ENCODE measurements at places on chromosomes 5 and 9.

- no peak for DNase-seq
Measured at GRCh38 chr5:10337986-10338385, 15.5 kb upstream of the MARCHF6 start.

DNA sequence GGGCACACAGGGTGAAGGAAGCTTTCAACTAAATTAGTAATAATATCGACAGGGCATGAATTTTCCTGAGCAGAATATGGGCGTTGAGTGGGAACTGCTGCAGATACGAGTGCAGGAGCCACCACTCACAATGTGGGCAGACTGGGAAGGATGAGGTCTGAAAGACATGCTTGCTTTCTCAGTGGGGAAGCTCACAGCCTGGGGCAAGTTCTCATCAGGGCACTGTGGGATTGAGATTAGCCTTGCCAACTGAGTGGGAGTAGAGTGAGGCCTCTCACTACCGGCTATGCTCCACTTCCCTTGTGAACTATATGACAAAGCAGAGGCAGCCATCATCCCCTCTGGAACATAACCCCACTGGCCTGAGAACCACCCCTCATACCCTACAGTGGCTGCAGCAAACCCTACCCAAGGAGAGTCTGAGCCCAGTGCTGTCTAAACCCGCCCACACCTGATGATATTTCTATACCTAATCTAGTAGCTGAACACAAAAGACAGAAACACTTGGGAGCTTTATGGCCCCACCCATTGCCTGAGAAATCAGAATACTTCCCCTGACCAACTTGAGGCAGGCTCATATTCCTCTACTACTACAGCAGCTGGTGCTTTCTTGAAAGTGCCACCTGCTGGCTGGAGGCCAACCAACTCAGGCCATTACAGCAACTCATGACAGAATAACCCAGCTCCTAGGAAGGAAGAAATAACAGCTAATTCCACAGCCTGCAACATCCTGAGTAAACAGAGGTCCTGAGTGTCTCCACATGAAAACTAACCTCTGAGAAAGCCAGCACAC is 173.7 kb upstream of the SPEF2 start:
- DNase-seq = no peak

DNA sequence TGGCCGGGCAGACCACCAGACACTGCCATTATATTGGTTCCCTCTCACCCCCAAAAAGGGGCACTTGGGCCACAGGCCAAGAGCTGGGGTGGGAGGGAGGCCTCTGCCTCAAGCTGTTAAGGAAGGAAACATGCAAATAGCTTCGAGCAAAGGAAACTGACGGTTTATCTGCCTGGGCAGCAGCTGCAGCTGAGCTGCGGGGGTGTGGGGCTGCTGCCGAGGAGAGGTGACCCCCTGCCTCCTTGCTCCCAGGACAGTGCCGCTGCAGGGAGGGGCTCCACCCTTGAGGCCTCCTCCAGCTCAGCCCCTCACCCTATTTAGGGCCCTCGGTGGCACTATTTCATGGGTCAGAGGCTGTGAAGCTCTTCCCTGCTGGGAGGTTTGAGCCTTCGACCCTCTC is 789 bp downstream of the DOK3 start:
- no peak for DNase-seq

DNA sequence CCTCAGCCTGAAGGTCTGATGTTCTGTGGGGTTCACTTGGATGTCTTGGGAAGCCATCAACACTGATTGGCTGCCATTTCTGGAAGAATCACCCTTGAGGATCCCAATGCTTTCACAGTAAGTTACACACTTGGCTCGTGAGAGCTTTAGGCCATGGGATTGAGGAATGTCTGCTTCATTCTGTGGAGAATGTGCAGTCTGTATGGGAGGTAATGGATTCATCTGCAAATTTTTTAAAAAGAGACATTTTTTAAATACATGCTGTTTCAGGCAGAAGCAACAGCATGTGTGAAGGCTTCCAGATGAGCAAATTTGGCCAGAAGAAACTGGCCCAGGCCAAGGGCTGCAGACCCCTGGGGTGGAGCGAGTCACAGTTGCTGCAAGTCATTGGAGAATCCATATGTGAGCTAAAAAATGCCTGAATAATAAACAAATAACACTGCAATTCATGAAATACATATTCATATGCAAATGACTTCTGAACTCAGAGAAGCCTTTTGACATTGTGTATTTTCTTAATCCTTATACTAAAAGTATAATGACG is 146.3 kb upstream of the RASEF start:
- DNase-seq = no peak

GRCh38 chr5:167840527-167841130 is 450.8 kb upstream of the WWC1 start:
- DNase-seq = no peak

DNA sequence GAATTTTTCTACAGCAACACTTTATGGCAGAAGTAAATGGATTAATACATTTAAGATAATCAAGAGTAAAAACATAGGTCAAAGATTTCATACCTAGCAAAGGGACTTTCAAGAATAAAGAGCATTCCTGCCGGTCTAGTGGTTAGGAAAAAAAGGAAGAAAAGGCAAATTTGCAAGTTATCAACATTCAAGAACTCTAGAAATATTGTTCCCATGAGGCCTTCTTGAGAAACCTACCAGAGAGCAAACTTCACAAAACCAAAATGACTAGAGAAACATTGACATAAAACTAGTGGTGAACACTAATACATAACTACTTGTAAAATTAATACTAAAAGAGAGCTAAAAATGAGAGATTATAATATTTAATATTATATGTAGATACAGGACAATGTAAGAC is 320.2 kb upstream of the RGMB start:
- DNase-seq = no peak

- no peak for DNase-seq
Measured at GRCh38 chr9:124047251-124047672, 35.7 kb downstream of the LHX2 start.

DNA sequence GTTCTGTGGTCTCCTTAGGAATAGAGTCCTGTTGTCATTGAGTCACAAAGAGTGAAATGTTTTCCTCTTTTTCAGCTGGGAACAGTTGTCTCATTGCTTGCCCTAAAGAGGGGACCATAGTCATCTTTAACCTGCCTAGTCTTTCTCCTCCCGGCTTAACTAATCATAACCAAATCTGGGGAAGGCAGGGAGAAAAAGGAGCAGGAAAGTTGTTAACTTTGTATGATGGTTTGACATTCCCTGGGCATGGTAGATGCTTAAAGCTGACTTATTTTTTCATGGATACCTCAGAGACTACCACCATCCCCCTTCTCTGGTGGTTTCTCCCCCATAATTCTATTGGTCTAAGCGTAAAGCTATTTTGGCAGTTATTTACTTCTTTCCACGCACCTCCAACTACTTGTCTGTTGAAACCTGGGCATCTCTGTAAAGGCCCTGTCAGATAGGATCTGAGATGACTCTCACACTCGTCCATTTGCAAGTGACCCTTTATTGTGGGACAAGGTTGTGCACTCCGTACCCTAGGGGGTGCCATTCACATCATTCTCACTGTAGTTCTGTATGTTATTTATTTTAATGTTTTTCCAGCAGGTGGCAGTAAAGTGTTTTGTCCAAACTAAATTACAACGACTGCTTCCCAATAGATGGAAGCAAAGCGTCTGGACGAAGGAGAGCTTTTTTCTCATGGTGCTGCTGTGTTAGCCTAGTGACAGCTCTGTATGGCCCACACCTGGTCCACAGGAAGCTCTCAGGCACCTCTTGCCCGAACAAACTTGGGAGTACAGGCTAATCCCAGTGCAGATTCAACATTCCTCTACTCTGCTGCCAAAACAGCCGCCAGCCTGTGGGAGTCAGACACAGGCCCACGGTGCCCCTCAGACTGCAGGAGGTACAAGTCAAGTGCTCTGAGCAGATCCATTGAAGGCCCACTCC is 3.0 kb upstream of the FAM13B start:
- peak; percentile 44 for DNase-seq

DNA sequence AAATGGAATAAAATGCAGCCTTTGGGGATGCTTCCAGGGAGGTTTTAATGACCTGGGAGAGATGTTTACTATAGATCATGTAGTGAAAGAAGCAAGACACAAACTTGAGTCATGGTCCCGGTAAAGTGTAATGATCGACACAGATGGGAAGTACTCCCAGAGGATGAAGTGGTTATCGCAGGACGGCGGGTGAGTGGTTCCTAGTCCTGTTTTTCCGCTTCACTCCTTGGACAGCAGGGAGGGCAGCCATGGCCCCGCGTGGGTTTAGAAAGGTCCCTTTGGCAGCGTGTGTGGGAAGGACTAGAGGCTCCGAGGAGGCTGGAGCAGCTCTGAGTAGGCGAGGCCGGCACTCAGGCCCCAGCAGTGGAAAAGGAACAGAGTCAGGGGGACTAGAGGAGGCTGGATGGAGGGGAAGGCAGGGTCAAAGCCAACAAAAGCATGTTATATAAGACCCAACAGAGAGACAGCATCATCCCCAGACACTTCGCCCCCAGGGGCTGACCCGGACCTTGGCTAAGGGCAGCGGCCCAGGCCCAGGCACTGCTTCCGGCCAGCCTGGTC is 49.2 kb upstream of the STXBP1 start:
- no peak for DNase-seq

DNA sequence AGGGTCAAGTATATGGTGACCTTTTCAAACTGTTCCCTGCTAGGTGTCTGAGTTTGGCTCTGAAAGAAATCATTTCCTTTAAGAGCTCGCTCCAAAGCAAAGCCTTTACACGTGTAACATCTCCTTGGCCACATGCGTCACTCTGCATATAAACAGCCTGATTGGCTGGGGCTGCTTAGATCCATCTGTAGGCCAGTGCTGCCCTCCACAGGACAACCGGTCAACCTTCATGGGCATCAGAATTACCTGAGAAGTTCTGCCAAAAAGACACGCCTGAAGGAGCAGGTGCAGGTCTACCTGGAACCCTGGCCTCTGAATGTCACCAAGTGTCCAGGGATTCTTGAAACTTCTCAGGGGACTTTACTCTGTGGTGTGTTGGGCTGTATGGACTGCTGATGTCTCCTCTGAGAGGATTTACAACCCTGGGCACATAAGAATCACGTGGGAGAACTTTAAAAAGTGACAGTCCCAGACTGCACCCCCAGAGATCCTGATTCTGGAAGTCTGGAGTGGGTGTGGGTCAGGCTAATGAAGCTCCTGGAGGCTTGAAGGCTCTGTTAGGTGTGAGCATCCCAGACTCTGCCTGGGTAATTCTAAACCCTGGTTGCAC is 497.6 kb downstream of the GADD45G start:
- peak; percentile 68 for DNase-seq

- no peak for DNase-seq
Measured at GRCh38 chr9:136707849-136708517, 4.4 kb upstream of the DIPK1B start.

- no peak for DNase-seq
Measured at GRCh38 chr5:38069360-38069759, 189.0 kb upstream of the EGFLAM start.

DNA sequence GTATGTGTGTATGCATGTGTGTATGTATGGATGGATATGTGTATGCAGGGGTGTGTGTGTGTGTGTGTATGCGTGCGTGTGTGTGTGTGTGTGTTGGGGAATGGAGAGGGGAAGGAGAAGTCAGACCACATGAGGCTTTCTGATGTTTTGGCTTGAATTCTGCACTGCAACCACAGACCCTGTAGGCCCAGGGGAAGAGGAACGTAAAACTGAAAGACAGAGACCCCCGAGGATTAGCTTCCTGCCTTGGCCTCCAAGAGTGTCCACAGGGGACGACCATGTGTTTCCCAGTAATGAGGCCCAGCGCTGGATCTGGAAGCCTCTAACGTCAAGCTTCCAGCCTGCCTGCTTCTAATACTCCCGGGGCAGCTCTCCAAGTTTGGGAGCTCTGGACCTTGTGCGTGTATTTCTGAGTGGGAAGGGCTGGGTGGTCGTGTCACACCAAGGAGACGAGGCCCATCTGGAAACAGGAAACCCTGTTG is 5.8 kb downstream of the DCANP1 start:
- no peak for DNase-seq

DNA sequence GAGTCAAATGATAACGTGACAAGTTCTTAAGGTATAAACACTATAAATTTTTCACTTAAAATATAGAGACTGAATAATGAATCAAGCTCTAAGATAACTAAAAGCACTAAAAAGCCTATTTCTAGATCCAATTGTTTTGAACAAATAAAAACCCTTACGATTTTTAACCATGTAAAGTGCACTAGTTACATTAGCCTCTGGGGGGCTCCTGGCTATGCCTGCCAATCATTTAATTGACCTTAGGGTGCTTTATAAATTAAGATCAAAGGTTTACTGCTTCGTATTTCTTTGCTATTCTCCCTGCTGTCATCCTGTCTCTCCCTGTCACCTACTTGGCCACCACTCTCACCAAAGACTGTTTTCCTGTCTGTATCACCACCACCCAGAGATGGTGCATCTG is 133.4 kb downstream of the ESM1 start:
- no peak for DNase-seq

GRCh38 chr9:109083813-109084405 is 35.8 kb downstream of the TMEM245 start:
- DNase-seq = no peak

DNA sequence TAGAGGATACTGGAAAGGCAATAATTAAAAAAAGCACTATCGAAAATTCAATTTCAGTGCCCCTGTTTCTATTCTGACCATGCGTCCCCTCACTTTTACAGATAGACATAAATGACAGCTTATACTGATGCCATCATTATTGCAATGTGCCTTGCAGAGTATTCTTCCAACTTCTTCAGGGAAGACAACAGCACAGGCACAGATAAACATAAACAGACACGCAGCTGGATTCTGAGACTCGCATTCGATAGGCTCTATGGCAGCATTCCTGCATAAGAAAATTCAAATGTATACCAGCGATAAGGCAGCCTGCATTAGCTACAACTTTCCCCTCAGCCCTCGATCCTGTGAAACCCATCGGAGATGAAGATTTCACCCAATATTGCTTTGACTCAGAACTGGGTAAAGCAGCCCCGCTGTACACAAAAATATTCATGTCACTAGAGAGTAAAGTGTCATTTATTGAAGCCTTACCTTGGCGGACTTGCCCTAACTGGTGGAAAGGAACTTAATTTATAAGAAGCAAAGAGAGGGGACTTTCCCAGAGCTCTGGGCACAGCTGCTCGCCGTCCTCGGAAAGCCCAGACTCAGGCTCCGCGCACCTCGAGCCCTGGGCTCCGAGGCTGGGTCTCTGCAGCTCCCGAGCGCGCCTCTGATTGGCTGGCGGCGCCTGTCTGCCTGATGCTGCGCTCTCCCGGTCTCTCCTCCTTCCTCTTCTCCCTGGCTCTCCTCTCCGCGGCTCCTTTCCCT is at the start of gene CDH18:
CDH18 (minus strand) TSS at position 589 of the 750 bp plus-strand sequence. CDS start 149,214 bp downstream, outside the sequence.
- peak; percentile 42 for DNase-seq

DNA sequence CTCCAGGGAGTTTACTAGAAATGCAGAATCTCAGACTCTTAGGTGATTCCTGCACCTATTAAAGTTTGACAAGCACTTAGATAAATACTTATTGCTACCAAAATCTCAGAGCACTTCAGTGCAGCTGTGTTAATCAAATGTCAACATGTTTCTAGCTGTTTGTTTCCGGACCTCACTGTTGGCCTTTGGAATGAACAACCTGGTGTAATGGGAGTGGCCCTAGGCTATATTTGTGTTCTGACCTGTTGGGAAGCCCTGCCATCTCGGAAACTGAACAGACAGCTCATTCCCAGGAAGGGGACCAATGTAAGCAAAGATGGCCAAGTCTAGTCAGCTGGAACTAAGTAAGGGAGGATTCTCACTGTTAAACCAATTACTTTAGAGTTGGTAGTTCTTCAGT is 145.0 kb upstream of the SLC28A3 start:
- DNase-seq = no peak

Data from progenitor cell of endocrine pancreas (in vitro differentiated cells).